Fibroblast of lung (primary cell): ENCODE measurements at places on chromosomes 3 and 15.
A peak's percentile ranks its signal among the peaks of the same experiment; 100 is the strongest.

DNA sequence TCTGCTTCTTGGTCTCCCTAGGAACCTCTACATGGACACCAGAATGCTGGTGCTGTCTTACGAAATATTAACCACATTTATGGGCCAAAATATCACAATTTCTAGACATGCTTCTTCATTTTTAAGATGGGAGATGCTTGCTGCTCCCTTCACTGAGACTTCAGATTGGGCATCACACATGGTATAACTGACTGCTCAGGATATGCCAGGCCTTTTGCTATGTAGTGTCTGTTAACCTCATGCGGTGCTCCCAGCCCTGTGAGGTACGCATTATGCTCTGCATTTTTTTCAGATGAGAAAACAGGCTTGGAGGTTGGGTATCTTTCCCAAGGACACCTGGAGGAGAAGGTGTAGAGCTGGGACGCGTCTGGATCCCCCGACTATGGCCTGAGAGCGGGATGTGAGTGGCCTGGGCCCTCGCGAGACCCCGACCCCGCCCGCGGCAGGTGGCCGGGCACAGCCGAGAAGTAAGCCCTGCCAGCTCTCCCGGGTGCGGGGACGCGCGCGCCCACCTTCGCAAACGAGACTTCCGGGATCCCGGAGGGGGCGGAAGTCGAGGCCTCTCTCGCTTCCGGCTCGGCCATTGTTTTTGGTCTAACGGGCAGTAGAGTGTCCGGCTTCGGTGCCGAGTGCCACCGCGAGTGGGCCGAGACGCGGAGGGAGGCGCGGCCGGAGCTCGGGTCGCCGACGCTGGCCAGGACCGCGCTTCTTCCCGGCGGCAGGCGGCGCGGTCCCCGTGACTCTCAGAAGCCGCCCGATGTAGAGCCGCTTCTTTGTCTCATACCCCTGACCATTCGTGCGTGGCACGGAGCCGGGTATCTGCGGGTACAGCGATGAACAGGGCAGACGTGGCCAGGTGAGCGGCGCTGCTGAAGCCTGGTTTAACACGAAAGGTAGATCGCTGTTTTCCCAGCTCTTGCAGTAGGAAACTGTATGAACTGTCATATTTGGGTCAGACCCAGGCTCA is at the start of gene ZKSCAN7:
TSS of gene ZKSCAN7 (plus strand) at position 568 of the 967 bp plus-strand sequence. CDS start 1,855 bp downstream, outside the sequence.
- peak; percentile 67 for DNase-seq

DNA sequence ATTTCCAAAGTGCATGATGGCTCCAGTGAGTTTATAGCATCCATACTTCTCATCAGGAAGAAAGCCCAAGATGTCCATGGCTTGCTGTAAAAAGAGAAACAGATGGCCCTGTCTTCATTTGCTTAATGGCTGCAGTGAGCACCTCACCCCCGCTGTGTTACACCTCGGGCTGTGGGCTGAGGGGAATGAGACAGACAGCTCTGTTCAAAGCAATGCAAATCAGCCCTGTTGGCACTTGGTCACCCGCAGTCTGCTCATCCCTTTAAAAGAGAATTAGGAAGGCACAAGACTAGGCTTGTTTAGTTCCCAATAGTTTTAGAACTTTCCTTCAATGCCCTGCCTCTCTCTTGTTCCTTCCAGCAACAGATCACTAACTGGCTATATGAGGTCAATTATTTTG is 25.2 kb downstream of the MYH15 start:
- no peak for DNase-seq

- peak; percentile 6 for DNase-seq
These were observed 47.0 kb upstream of the LHFPL4 start for GRCh38 chr3:9600597-9600996.

GRCh38 chr3:56879436-56880215 is 77.9 kb upstream of the ARHGEF3 start:
- DNase-seq = peak; percentile 72

DNA sequence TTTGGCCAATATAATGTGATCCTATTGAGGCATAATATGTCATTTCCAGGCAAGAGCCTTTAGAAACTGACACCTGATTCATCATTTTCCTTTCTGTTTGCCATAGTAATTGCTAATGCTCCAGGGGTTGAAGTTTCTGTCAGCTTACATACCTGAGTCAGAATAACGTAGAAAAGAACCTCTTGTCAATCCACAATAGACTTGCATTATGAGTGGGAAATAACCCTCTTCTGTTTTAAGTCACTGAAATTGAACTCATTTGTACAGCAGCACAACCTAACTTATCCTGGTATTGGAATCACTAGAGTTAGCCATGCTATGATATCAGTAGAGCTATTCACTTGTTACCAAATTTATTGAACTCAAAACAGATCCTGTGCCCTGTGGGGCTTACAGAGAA is 101.7 kb upstream of the TP63 start:
- DNase-seq = no peak

- no peak for DNase-seq
These were observed 1.7 kb upstream of the MAP1A start for GRCh38 chr15:43515741-43516140.

GRCh38 chr3:160278210-160278609 is 53.0 kb downstream of the C3orf80 start:
- no peak for DNase-seq

- DNase-seq = peak; percentile 12
These were observed 270.9 kb downstream of the TLE3 start for GRCh38 chr15:69826819-69827175.

DNA sequence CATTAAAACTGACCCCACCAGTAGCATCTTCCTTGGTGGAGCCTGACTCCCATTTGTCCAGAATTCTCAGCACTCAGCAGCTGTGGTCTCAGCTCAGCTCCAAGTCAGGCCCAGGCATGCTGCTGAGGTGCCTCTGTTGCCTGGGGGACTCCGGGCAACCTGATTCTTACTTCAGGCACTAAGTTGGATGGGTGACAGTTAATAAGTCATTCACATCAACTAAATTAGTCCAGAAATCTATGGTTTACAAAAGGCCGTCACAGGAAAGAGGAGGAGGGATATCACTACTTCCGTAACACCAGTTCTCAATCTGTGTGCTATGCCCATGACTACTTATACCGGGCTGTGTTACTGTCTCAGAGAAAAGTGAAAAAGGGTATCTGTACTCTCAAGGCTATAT is 310.2 kb downstream of the SATB1 start:
- DNase-seq = no peak

GRCh38 chr3:71078723-71079525 is 504.6 kb downstream of the FOXP1 start:
- no peak for DNase-seq

DNA sequence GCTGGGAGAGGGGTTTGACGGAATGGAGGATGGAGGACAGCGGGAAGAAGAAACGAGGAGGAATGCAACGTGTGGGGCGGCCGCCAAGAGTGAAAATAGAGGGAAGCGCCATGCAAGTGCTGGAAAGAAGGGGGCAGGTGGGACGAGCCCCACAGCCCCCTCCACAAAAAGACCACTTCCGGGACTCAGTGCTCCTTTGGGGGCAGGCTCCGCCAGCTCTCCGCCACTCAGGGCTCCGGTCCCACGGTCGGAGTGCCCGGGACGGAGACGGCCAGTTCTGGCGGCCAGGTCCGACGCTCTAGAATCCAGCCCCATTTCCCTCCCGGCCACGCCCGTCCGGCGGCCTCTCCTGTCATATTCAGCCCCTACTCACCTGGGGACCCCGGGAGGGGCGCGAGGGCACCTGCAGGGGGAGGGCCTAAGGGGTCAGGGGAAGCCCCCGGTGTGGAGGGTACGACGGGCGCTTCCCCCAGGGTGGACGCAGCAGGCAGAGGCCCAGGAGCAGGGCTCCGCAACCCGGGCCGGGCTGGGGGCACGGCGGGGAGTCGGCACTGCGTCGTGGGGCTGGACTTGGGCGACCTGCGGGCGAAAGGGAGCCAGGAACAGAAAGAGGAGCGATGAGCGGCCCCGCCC is 25.5 kb upstream of the CSPG4 start:
- DNase-seq = no peak

GRCh38 chr3:109803274-109803673 is 465.9 kb upstream of the DPPA4 start:
- DNase-seq = no peak

GRCh38 chr3:187139126-187139894 is at the start of gene RPL39L:
RPL39L (minus strand) TSS chr3:187139496; CDS start chr3:187121300, 18,196 bp downstream.
- peak; percentile 80 for DNase-seq

GRCh38 chr15:94743668-94744067 is 512.3 kb downstream of the MCTP2 start:
- peak; percentile 45 for DNase-seq

DNA sequence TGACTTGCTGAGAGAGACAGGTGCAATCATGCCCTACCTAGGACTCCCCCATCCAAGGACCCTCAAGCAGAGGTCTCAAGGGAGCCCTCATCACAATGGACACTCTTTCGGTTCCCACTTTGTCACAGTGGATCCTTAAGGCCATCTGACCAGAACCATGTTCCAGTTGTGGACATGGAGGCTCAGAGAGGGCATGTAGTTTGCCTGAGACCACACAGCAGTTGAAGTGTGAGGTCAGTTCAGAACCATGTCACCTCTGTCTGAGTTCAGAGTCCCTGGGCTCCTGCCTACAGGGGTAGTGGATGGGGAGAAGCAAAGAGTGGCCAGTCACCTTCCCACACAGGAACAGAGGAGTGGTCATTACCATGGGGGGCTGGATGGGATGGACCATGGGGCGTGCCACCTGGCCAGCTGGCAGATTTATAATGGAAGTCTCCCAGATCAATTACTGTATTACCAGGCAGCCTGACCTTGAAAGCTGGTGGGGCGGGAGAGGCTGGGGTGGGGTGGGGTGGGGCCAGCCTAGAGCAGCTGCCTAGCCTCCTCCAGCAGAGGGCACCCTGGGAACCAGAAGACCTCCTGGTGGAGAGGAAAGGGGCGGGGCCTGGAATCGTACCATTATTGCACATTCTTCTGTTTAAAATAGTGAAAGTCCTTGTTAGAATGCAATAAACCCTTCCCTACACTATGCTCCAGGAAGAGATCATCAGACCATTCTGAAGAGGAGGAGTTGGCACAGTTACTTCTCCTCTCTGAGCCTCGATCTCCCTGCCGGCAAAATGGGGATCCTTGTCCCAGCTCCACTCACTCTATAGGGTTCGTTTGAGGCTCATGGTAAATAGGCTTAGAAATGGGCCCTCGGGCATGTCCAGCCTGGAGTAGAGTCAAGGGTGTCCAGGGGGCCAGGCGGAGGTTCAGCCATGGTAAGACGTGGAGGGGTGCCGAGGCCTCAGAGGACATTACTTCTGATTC is 26.9 kb upstream of the LINGO1 start:
- DNase-seq = peak; percentile 31

- DNase-seq = peak; percentile 44
These were observed 4.3 kb upstream of the CCDC50 start for GRCh38 chr3:191324936-191325335.

DNA sequence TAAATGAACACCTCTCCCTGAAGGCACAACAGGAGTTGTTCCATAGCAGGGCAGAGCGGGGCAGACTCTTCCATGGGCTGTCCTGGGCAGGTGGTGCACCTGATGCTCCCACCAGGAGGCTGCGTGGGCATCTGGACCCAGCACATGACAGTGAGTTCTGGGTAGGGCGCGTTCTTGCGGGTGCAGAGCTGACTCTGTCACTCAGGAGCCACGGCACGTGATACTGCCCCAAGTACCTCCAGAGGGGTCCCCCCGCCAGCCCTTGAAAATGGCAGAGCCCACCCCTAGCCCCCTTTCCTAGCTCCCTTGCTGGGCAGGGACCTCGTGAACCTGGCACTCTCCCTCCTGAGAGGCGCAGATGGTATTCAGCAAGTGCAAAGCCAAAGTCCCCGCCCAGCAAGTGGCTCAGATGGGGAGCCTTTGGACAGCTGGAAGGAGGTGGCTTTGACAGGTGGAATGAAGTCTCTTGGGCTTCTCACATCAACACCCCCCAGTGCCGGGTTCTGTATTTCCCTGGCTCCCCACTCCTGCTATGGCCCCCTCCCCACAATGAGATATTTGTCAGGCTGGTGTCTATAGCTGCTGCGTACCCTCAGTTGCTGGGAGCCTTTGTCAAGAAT is 172.1 kb downstream of the TBC1D2B start:
- no peak for DNase-seq

DNA sequence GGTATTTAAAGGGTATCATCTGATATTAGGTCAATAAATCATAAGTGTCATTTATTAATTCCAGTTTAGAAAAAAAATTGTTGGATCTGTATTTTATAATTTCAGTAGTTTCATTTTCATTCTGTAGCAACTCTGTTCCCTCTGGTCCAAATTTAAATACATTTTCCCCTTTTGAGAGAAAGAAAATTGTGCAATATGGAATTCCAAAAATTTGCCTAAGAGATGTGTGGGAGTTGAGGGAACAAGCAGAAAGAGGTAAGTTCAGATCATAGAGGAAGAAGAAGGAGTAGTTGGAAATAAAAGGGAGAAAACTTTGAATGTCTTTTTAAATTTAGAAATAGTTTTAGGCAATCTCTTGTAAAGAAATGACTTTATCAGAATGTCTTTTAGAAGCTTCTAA is 48.9 kb upstream of the MME start:
- peak; percentile 17 for DNase-seq
